Stimulated activated naive CD8-positive, alpha-beta T cell treated with anti-CD3 and anti-CD28 coated beads, Interleukin-15, amount 100 ng/mL, for 72 hours (primary cell): ENCODE measurements at places on chromosomes 5 and 9.

DNA sequence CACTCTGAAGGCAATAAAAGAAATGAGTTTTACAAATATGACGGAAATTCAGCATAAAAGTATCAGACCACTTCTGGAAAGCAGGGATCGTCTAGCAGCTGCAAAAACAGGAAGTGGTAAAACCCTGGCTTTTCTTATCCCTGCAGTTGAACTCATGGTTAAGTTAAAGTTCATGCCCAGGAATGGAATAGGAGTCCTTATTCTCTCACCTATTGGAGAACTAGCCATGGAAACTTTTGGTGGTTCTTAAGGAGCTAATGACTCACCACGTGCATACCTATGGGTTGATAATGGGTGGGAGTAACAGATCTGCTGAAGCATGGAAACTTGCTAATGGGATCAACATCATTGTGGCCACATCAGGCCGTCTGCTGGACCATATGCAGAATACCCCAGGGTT, 93.5 kb upstream of the RGMB start:
- DNase-seq: no peak

GRCh38 chr9:34163434-34163833, 15.4 kb upstream of the UBAP1 start:
- no peak for DNase-seq

DNA sequence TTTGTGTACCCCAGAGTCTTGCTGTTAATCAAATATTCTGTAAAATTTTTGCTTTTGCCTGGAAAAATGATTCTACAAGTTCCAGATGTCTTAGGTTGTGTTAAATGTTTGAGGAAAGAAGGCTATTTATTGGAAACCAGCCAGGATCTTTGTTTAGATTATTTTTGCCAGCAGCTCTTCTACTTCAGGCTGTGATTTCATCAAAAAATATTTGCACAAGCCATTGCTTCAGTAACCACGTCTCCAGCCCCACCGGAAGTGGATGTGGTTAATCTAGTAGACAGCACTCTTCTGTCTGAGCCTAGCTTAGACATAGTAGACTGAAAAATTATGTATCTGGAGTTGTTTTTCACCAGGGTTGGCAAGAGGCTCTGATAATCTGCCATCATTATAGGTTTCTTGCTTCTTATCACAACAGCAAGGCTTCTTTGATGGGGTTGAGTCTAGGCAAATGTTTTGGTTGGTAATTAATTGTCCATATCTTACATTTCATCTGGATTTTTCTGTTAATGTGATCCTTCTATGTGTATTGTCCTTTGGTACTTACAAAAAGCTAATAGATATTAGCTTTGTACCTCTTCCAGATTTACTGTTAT, 17.1 kb downstream of the KCTD16 start:
- DNase-seq: peak; percentile 70

DNA sequence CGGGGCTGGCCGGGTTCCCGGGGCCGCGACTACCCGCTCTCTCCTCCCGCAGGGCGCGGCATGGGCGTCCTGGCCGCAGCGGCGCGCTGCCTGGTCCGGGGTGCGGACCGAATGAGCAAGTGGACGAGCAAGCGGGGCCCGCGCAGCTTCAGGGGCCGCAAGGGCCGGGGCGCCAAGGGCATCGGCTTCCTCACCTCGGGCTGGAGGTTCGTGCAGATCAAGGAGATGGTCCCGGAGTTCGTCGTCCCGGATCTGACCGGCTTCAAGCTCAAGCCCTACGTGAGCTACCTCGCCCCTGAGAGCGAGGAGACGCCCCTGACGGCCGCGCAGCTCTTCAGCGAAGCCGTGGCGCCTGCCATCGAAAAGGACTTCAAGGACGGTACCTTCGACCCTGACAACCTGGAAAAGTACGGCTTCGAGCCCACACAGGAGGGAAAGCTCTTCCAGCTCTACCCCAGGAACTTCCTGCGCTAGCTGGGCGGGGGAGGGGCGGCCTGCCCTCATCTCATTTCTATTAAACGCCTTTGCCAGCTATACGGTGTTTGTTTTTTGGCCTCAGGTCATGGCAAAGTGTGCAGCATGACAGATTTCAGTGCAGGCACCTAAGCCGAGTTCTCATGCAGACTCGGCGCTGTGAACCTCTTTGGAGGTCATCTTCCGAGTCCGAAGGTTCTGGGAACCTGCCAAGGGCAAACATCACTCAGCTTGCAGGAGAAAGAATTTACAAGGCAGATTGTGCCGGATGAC, 516 bp downstream of the MRPL41 start:
- DNase-seq: no peak

GRCh38 chr9:5874048-5874447, 16.6 kb upstream of the MLANA start:
- DNase-seq: no peak

GRCh38 chr5:88824892-88825583, 57.9 kb downstream of the MEF2C start:
- DNase-seq: no peak

DNA sequence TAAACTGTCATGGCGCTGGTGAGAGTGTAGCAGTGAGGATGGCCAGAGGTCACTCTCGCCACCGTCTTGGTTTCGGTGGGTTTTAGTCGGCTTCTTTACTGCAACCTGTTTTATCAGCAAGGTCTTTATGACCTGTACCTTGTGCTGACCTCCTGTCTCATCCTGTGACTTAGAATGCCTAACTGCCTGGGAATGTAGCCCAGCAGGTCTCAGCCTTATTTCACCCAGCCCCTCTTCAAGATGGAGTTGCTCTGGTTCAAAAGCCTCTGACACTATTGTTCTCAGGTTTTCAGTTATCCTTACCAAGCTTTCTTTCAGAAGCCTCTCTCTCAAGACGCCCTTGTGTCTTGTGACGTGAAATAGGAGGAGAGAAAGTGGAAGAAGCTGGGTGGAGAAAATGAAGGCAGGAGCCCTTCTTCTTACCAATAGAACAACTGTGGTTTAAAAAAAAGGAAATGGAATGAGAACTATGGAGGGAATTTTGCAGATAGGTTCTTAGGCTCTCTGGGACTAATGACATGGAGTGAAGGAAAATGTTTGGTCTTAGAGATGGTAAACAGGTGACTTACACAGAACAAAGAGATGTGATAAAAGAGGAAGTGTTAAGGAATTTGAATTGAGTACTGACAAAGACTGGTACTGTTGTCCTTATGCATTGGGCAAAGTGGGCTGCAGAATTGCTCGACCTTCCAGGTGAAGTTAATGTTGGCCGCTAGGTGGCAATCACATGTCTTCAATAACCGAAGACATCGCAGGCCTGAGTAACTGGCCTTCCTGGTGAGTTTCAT, 133.3 kb upstream of the RAI14 start:
- peak; percentile 31 for DNase-seq
